Caco-2 (cell line): ENCODE measurements at places on chromosomes 12 and 14.

DNA sequence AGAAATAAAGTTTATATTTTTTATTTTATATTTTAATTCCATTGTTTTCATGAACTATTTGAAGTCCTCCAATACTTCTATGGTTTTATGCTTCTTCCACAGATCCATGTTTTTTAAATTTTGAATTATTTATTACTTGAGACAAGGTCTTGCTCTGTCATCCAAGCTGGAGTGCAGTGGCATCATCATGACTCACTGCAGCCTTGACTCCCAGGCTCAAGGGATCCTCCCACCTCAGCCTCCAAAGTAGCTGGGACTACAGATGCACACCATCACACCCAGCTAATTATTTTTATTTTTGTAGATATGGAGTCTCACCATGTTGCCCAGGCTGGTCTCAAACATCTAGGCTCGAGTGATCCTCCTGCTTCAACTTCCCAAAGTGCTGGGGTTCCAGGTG, 28.8 kb upstream of the DLGAP5 start:
- no peak for DNase-seq

- DNase-seq = no peak
Measured at GRCh38 chr12:111171832-111172231, 197.1 kb downstream of the PHETA1 start.

- no peak for DNase-seq
Measured at GRCh38 chr14:47040550-47040949, 389.0 kb upstream of the RPL10L start.

- DNase-seq = no peak
Measured at GRCh38 chr14:69505338-69506240, 21.1 kb downstream of the PLEKHD1 start.

DNA sequence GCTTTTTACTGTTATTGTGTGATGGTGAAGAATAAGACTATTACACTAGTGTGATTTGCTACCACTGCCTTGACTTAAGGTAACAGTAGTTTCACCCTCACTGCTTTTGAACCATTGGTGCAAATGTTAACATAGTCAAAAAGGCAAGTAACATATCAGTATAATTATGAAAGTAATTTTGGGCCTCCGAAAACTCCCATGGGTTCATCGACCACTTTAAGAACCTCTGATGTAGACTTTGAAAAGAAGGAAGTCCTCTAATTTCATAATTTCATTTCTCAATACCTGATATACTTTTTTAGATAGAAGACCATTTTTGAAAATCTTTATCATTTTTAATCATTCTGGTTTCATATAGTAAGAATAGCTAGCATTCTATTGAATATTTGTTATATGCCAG, 57.7 kb downstream of the ETNK1 start:
- no peak for DNase-seq

DNA sequence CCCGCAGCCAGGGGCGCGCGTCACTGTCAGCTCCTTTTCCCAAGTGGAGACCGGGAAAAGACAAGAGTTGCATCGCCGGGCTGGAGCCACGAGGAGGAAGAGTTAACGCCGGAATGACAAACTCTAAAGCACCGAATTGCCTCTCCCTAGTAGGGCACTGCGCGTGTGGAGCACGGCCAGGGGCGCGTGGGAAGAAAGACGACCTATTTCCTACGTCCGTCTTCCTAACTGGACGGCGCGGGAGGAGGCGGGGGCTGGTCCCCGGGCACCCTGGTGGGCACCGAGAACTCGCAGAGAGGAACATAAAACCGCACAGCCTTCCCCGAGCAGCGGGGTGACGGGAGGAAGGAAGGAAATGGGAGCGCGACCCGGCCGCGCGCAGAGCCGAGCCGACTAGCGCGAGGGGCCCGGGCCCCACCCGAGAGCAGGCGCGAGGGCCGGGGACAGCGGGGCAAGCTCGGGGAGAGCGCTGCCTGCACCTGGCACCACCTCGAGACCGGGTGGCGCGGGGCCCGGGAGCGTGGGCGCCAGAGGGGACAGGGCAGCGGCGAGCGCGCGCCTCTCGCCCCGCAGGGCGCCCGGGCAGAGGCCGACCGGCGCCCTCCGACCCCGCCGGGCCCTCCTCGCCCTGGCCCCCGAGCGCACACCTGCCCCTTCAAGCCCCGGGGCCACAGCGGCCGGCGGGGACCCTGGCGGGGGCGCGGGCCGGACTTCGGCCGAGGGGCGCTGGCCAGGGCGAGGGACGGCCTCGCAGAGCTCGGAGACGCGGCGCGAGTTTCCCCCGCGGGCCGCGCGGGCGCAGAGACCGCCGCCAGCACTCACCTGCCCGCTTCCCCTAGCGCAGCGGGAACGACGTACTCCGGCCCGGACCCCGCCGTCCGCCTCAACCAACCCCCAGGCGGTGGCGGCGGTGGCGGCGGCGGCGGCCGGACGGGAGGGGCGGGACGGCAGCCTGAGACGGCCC, at the start of gene SETD3:
Gene SETD3, minus strand, starts transcription at position 954 of the 964 bp plus-strand sequence. CDS start 15,054 bp downstream, outside the sequence.
- peak; percentile 43 for DNase-seq

- DNase-seq = peak; percentile 86
Measured at GRCh38 chr12:50057000-50057841, at the start of gene ASIC1. Gene ASIC1, plus strand, starts transcription at chr12:50057596. Its CDS starts 1,171 bp downstream, at chr12:50058767.

DNA sequence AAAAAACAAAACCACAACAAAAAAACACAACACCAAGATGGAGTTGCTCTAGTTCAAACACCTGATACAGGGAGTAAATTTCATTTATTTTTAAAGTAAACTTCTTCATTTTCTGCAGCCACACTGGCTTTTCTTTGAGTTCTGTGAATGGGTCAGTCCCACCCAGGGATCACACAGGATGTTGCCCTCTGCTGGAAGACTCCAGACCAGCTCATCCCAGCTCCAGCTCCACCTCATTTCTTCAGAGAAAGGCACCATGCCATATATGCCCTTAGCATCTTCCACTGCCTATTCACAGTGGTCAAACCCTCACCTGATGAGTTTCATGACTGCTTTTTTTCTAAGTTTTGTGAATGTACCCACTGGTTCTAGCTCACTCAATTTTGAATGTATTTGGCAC, 8.0 kb downstream of the GLIPR1 start:
- peak; percentile 32 for DNase-seq

DNA sequence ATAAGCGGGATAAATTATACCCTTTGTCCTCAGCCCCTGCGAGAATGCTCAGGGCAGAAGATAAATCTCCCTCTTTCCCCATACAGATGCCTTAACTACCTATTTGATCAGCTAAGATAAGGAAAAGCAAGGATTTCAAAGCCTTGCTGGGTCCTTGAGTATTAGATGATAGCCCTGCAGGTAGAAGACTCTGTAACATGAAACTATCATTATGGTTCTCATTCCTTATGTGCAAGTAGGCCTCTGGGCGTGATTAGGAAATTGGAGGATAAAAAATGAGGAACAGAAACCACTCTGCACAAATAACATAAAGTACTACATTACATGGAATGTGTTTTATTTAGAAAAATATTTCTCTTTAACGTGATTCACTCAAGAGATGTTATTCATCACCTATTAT, 14.5 kb upstream of the WDR89 start:
- no peak for DNase-seq

DNA sequence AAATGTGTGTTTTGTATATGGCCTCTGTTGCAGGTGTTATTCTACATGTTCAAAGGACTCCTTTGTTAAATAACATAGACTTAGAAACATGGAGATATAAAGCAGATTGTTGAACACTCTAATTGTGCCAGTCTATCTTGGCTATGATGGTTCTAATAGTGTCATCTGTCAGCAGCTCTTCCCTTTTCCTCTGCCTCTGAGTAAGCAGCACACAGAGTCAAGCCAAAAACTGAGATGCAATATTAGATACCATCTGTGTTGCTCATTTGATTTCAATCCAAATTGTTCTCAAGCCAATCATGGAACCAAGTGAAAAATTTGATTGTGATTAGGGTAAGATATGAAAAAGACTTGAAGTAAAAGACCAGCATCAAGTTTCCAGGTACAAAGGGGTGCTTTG, 871.1 kb upstream of the MGAT4C start:
- no peak for DNase-seq

GRCh38 chr12:447141-447540, 12.6 kb upstream of the B4GALNT3 start:
- DNase-seq = no peak

DNA sequence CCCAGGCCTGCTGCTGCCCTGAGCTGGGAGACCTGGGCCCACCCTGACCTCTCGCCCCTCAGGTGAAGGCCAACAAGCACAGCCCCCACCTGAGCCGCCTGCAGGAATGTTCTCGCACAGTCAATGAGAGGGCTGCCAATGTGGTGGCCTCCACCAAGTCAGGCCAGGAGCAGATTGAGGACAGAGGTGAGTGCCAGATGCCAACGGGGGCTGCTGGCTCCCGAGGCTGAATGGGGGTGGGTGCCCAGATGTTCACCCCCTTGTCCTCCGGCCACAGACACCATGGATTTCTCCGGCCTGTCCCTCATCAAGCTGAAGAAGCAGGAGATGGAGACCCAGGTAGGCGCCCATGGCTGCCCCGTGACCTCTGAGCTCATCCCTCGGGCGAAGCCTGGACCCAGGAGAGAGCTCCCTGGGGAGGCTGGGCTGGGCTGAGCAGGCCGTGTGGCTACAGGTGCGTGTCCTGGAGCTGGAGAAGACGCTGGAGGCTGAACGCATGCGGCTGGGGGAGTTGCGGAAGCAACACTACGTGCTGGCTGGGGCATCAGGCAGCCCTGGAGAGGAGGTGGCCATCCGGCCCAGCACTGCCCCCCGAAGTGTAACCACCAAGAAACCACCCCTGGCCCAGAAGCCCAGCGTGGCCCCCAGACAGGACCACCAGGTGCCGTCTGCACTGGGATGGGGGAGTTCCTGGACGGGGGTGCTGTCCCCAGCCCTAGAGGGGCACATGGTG, 25.8 kb downstream of the HIP1R start:
- no peak for DNase-seq

GRCh38 chr14:102593061-102593824, 794 bp downstream of the RCOR1 start:
- DNase-seq = peak; percentile 57

DNA sequence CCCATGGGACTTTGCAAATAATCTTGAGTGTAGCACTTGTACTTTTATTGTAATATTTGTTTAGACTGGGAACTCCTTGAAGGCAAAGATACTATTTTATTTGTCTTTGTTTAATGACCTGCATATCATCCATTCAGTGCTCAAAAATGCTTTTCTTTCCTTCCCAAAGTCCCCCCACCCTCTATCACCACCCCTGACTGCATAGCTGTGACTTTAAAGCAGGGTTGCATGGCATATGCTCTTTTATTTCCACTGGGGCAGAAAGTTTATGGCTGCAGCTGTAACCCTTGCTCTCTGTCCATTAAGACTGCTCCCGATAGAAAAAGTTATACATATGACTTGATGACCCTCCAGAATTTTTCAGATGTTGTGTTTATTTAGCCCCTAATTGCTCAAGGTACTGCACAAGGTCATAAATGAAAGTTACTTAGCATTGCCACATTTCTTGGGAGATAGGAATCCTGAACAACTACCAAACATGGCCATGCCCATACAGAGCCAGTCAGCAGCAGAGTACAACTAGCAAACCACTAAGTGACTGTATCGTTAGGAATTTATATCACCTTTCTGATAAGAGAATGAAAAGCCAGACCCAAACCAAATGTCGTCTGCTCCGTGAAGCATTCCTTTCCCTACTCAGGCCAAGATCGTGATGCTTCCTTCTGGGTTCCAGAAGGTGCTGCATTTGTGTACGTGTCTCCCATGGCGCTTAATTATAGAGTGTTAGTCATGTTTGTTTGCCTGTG, 114.3 kb downstream of the DIP2B start:
- DNase-seq = peak; percentile 91

DNA sequence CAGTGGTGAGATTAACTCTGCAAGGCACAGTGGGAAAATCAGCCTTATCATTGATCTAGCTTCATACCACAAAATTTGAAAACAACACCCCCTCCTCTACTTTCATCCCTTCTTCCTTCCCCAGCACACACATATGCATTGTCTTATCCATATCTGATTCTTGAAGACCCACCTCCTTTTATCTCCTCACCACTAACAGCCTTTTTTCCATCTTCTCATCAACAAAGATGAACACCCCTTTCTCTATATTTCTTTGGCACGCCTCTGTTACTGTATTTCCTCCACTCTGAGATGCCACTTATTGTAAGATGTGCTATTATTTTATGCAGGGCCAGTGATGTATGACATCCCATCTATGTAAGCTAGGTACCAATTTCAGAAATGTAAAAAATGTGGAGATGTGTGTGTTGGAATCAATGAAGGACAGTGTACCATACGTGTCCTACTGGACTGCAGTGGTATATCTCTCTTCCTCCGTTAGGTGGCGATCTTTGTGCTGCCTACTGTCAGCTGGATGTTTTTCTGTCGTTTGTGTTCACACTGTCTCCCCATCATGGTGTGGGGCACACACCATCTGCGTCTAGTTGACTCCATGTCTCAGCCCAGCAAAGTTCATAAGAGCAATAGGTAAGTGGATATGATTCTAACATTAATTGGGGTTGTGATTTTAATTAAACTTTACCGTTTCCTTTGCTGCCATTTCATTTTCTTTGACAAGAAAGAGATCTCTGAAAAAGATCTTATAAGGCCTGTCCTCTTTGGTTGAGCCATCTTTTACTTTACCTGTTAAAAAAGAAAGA, 24.0 kb downstream of the CCDC38 start:
- DNase-seq = peak; percentile 56

DNA sequence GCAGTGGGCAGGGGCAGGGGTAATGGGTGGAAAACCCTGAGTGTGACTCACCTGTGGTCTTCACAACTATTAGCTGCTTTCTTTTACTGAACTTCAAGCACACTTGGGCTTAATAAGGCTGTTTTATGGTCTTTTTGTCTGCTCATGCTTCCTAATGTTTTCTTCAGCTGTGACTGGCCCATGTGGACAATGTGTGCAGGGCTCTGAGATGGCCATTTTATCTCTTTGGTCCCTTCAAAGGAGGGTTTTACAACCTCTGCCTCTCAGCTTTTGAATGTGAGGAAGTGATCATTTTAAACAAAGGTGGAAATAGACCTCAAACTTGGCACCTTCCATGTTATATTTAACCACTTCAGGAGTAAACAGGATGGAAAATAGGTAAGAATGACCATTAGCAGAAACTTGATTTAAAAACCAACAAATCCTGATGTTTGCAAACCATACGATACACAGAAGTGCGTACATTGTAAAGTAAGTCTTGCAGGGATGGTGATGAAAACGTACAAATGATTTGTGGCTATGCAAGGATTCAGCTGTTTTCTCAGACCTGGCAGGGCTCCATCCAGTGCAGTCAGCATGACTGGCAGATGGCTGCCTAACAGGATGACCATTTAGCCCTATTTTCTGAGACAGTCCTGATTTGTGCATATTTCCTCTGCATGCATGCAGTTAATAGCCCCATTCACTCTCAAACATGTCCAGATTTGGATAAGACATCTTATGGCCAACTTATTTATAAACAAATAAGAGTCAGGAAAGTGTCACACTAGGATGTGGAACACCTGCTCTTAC, 103.2 kb downstream of the SLC38A4 start:
- DNase-seq = no peak

DNA sequence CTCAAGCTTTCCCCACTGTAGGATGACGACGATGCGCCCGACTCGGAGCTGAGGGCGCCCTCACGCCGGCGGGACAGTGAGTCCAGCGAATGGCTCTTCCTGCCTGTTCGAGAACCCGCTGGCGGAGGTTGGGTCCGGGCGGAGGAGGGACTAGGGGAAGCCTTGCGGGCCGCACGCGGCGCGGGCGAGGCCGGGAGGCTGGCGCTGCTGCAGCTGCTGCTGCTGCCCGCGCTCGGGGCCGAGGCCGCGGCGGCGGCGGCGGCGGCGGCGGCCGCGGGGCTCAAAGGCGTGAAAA, 1.9 kb downstream of the CCDC177 start:
- no peak for DNase-seq

GRCh38 chr12:23921099-23921856, 28.2 kb downstream of the SOX5 start:
- DNase-seq = no peak

GRCh38 chr12:105637470-105637869, 307.0 kb downstream of the C12orf75 start:
- DNase-seq = no peak

- DNase-seq = no peak
Measured at GRCh38 chr12:121769831-121770301, 23.6 kb downstream of the RHOF start.
